ENCODE measurements at places on chromosomes 1 and 21.

GRCh38 chr1:207740207-207740606 lies 11.6 kb upstream of the CD46 start:
- DNase-seq = no peak

DNA sequence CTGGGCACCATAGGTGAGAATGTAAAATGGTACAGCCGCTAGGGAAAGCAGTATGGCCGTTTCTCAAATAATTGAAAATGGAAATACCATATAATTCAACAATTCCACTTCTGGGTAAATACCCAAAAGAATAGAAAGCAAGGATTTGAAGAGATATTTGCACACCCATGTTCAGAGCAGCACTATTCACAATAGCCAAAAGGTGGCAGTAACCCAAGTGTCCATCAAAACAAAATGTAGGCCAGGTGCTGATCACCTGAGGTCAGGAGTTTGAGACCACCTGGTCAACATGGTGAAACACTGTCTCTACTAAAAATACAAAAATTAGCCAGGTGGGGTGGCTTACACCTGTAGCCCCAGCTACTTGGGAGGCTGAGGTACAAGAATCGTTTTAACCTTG lies 62.1 kb downstream of the OLIG1 start:
- DNase-seq = no peak

DNA sequence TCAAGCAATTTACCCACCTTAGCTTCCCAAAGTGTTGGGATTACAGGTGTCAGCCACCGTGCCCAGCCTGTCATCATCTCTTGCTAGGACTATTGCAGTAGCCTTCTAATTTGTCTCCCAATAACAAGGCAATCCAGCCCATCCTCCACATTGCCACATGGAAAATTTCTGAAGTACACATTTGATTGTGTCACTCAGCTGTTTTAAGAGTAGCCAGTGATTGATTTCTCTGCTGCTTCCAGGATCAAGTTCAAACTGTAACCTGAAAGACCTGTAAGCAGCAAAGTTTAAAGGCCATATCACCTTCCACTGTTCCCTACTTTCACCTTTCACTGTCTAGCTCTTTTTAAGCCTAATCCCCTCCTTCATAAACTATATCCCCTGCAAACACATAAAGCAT lies 7.8 kb upstream of the ELK4 start:
- DNase-seq = no peak

- no peak for DNase-seq
Measured at GRCh38 chr1:9787702-9788101, 36.1 kb downstream of the CLSTN1 start.

DNA sequence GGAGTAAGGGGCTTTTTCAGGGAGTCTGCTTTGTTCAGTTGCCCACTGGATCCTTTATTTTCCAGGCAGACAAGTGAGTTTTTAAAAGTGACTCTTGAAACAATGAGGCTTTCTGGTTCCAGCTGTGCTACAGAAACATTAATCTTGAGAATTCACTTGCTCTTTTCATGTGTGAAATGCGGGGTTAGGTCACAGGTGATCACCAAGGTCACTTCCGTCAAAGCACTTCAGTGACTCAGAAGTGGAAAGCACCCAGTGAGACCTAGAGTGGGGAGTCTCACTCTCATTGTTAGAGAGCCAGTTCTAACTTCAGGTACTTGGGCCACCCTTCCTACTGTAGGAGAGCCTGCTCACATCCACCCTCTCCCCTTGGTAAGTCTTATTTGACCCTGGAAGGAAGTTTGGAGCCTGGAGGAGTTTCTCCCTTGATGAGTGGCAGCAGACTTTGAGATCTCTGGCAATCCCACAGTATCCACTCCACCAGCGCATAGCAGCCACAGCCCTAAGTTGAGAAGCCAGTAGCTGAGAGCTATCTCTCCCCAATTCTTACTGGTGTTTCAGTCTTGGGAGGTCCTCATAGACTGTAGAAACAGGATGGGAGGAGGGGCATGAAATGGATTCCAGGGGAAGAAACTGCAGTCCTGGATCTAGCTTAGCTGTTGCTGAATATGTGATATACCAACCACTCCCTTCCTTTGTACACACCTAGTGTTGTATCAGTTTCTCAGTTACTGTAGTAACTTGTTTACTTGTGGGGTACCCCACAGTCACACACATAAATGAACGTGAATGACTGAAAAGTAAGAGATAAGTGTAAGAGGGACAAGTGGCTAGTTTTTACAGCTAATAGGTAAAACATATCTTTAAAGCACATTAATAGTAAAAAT lies 3.1 kb downstream of the TACSTD2 start:
- no peak for DNase-seq

Measured in AG20443 (cell line).